GM13977 (cell line): ENCODE measurements at places on chromosomes 3 and 15.

DNA sequence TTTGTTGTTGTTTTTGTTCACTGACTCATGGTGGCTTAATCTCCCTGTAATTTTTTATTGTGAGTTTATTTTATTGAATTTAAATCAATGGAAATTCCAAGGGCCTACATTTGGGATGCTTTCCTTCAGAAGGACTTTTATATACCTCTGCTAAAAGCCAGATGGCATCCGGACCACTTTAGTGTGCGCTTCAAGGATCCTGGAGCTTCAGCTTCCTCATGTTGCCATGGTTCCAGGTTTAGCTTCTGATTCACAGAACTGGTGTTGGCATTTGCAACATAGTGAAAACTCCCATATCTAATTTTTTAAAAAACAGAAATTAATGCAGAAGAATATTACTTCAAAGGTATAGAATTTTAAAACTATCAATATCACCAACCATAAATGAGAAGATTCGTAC is 8.5 kb upstream of the HACD2 start:
- no peak for DNase-seq

GRCh38 chr3:105369500-105370371 is 3.0 kb downstream of the ALCAM start:
- DNase-seq = no peak

GRCh38 chr15:40392986-40393948 is 10.7 kb downstream of the KNSTRN start:
- no peak for DNase-seq

- no peak for DNase-seq
These were observed 18.3 kb downstream of the NOX5 start for GRCh38 chr15:69032703-69033373.

GRCh38 chr15:40454904-40455391 is 14.2 kb downstream of the BAHD1 start:
- no peak for DNase-seq

DNA sequence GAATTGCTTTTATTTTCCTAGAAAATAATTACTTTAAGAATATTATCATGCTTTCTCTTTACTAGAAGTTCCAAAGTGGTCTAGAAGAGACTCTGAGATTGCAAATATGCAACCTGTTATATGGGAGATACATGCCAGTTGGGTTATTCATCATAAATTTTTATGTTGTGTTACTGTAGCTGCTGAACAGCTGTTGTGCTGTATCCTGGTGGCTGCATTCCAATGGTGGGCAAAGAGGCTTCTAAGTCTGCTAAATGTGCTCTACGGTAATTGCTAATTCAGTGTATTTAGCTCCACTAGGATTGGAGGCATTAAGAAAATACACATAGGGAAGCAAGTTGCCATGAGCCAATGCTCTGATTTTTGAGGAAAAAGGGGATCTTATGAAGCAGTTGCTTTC is 409.0 kb downstream of the TUSC7 start:
- no peak for DNase-seq

GRCh38 chr15:33278816-33279612 is 31.8 kb upstream of the RYR3 start:
- DNase-seq = no peak

DNA sequence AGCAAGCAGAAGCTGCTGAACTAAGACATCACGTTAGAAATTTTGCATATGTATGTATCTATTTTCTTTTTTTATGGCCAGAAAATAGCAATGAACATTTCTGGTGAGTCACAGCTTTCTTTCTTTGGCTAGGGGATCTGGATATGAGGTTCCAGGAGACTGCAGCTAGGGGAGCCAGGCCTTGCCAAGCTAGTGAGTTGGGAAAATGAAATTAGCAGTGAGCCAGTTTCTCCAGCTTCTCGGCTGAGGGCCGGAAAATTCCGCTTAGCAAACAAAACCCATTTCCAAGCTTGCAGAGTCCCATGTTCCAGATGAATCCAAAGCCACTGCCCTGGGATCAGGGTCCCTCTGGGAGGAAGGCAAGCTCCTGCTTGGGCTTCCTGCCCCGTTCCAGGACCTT is 137.6 kb downstream of the SRGAP3 start:
- DNase-seq = no peak

GRCh38 chr3:12508291-12508700 is 24.0 kb downstream of the TSEN2 start:
- DNase-seq = no peak

GRCh38 chr3:117566926-117567325 is 857.3 kb downstream of the TUSC7 start:
- DNase-seq = no peak

DNA sequence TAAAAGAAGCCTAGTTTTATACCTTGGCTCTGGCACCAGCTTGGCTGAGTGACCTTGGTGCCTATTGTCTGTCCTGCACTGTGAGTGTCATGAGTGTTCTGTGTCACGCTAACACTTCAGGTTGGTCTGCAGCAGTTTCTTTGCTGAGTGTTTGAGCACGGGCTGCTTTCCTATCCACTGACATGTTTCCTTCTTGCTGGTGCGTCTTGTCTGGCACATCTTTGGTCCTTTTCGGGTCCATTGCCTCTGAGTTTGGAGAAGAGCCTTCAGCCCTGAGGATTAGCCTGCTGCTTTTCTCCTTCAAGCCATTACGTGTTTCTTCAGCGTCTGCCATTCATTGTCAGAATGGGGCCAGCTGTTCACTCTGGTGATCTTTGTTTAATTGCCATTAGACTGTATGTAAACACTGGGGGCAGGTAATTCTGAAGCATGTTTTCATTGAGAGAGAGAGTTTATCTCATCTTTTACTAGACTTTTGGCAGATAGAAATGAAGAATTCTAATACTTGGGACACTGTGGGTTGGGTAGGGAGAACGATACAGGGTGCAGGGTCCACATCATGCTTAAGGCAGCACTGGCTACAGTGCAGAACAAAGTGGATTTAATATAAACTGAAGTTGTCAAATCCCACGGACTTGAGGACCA is 55.5 kb downstream of the LRRC28 start:
- DNase-seq = no peak

GRCh38 chr3:166199491-166199890 is 362.3 kb upstream of the BCHE start:
- no peak for DNase-seq

DNA sequence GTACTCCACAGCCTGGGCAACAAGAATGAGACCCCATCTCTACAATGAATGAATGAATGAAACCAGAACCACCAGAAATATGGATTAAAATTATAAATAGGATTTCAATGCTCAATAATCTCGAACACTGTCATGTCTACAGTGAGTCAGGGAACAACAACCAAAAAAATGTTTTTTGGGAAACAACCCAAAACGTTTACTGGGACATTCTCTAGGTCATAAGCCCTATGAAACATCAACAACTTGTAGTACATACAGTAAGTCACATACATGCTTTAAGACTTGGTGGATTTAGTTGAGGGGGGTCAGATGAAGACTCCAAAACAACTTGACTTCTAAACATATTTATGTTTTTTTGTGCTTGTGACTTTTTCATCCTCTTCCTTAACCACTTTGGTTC is 511.2 kb downstream of the FOXP1 start:
- no peak for DNase-seq

GRCh38 chr15:38226608-38227266 is 25.9 kb upstream of the SPRED1 start:
- no peak for DNase-seq

DNA sequence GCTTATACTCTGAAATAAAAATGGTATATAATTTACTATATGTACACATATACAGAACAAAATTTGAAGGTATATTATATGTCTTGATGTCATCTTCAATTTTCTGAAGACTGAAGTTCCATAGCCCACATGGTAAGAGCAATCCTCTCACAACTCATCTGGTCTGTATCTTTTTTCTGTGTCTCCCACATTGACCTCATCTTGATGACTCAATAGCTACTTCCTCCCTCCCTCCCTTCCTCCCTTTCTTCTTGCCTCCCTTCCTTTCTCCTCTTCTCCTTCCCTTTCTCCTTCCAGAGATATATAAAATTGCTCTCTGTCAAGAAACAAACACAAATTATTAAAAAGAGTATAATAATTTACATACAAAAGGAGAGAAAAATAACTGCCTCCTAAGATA is 268.5 kb downstream of the SQOR start:
- DNase-seq = no peak

DNA sequence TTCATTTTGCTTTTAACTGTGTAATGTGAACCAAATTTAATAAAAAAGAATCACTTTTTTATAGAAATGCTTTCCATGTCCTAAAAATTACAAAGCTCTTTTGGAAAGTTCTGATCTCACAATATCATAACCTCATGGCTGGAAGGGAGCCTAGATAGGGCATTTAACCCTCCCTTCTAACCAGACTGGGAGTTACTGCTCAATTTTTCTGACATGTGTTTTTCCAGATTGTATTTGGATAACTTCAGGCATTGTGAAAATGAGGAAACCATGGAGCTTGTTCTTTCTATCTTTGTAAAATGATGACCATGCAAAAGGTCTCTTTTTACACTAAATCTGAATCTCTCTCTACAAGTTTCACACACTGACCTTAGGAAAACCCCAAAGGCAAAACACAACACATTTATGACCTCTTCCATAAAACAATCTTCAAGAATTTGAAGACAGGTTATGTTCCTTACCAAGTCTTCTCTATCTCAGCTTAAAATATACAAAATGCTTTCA is 508.8 kb downstream of the DIPK2A start:
- no peak for DNase-seq

GRCh38 chr15:27061739-27062138 is 90.8 kb downstream of the GABRG3 start:
- no peak for DNase-seq

GRCh38 chr3:130677343-130677742 is 69.3 kb downstream of the PIK3R4 start:
- DNase-seq = no peak

DNA sequence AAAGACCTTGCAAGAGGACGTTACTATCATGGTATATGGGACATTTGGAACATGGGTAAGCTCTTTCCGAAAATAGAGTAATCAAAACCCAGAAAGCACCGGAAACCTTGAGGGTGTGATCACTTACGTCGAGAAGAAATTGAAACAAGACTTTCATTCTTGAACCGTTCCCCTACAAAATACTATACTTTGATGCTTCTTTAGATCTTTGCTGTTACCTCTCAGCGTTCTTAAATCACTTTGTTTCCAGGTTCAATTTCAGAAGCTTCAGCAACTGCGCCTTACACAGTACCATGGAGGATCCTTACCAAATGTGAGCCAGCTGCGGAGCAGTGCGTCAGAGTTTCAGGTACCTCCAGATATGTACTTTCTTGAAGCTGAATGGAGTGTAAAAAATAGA is 10.1 kb downstream of the CRTC3 start:
- DNase-seq = no peak

GRCh38 chr3:179526482-179526881 is 36.2 kb upstream of the ACTL6A start:
- DNase-seq = no peak

DNA sequence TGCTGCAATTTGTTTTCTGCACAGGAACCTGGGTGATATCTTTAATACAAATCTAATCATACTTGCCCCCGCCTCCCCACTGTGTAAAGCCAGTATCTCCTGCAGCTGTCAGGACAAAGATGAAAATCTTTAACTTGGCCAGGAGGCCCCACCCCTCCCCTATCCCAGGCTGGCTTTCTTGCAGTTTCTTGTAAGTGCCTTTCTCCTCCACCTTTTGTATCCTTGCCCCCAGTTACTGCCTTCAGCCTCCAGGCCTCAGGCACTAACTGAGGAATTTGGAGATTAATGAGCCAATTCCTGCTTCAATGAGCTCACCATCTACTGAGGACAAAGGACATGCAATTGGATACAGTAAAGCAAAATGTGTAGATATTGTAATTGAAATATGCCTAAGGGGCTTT is 6.5 kb downstream of the GCSAM start:
- no peak for DNase-seq

GRCh38 chr15:91068436-91068835 is 31.6 kb upstream of the SV2B start:
- DNase-seq = no peak

DNA sequence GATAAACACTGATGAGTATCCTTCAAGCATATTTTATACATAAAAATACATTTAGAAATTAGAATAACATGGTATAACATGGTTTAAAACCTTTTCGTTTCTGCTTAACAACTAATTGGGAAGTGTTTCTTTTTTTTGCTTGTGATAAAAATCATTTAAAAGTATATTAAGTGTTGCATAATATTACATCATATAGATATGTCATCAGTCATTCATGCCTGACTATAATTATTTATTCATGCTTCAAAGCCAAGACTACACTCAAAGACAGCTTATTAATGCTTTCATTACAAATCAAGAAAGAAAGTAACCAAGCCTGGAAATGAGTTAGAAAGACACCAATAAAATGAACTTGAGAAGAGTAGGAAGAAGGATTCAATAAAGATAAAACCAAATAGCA is 136.6 kb upstream of the TP63 start:
- DNase-seq = no peak

GRCh38 chr15:100032358-100033085 is 299.3 kb upstream of the LYSMD4 start:
- no peak for DNase-seq

- no peak for DNase-seq
These were observed 99.2 kb upstream of the PSMD6 start for GRCh38 chr3:64122476-64122875.

- no peak for DNase-seq
These were observed 29.7 kb upstream of the LIPC start for GRCh38 chr15:58401991-58402649.

DNA sequence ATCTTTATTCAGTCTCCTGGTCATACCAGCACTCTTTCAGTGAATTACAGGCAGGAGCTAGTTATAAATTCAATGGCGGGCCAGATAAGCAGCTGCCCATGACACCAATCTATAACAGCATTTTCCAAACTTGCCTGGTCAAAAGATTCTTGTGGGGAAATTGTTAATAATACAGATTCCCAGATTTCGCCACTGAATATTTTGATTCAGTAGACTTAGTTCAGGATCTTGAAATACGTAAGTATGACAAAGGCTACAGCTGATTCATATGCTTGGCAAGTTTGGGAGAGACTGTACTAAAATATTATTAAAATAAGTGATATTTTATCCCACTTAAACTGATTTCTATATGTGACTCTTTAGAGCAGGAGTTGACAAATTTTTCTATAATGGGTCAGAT is 119.3 kb downstream of the TMCO5A start:
- no peak for DNase-seq

GRCh38 chr3:60870396-60870795 is 380.9 kb downstream of the FHIT start:
- DNase-seq = no peak

- DNase-seq = no peak
These were observed 6.2 kb upstream of the SLC6A6 start for GRCh38 chr3:14396031-14396692.
